ENCODE measurements at places on chromosomes 3 and 15.

GRCh38 chr15:52256930-52257733, 38.5 kb downstream of the MYO5C start:
- no peak for DNase-seq

GRCh38 chr15:59178151-59178695, 28.4 kb upstream of the LDHAL6B start:
- no peak for DNase-seq

DNA sequence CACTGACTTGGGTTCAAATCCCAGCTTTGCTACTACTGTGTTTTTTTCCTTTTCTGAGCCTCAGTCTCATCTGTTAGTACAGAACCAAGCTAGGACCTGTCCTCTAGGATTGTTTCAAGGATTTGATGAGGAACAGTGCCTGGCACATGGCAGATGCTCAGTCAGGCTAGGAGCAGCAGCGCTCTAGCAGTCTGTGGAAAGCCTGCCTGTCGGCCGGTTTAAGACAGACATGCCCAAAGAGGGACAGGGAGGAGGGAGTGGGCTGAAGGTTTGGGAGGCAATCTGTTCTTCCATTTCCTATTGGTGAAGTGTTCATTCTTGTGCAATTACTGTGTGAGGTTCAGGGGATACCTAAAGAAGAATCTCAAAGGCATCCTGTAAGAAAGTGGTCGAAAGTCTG, 35.1 kb upstream of the RGMA start:
- DNase-seq: no peak

GRCh38 chr15:83993591-83993990, 242.0 kb upstream of the GOLGA6L4 start:
- DNase-seq: no peak

GRCh38 chr3:115960799-115961198, 337.5 kb downstream of the GAP43 start:
- DNase-seq: no peak

DNA sequence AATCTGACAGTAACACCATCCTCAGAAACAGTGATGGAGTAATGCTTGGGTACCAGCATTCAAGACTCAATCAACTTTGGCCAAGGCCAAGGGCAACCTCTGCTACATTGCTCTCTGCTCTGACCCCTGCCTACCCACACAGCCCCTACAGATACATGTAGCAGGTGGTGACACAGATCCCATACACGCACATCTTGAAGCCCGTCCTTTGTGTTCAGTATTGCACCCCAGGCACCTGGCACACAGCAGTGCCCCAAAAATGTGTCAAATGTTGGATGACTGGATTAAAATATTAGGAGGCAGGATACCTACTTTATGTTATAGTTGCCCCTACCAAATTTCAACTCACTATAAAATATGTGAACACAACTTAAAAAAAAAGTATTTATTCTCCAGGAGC, 139.3 kb upstream of the ICE2 start:
- DNase-seq: no peak

DNA sequence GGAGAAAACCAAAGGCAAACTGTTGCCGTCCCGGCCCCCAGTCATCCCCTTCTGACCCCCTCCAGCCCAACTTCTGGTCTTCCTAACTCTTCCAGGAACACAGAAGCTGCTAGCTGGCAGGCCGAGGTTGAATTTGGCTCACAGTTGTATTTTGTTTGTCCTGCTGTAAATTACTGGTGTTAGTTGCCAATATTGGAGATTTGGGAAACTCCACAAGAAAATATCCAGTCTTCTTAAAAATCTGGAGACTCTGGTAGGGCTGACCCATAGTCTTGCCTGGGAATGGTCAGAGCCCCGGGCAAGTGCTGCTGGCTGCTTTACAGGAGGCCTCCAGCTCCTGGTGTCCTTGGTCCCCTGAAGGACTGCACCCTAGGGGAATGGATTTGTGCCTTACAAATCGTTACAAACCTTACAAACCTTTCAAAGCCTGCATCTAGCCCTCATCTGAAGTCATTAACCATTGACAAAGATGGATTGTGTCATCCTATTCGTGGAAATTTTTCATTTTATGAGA, 112.0 kb upstream of the MCTP2 start:
- DNase-seq: no peak

DNA sequence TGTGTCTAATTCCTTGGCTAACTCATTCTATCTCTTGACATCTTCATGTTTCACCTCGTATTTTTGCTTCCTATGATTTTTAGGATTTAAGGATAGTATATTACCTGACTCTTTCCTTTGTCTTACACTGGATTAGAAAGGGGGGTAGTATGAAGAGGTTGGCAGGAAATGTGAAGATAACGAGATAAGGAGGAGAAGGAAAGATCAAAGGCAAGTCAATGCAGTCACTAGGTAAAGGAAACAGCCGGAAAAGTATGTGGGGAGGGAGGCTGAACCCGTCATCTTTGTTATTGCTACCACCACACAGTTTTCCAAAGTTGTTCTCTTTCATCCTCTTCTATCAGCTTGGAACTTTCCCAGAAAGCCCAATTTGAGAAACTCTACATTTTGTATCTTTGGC, 90.6 kb downstream of the SLC9A9 start:
- no peak for DNase-seq

DNA sequence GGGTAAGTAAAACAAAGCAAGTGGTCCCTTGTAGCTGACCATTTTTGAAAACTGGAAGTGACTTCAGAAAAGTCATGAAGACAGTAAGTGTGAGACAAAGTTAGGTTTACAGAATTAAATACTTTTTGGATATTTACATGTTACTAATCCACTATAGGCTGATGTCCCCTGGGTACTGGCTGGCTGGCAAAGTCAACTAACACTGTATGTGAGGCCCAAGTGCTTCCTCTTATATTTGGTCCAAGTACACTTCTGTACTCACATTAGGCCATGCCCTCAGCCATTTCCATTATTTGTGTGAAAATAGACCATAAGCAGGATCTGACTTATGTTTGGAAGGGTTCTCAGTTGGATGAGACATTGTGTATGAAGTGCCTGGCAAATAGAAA, 5.5 kb upstream of the LEKR1 start:
- no peak for DNase-seq

DNA sequence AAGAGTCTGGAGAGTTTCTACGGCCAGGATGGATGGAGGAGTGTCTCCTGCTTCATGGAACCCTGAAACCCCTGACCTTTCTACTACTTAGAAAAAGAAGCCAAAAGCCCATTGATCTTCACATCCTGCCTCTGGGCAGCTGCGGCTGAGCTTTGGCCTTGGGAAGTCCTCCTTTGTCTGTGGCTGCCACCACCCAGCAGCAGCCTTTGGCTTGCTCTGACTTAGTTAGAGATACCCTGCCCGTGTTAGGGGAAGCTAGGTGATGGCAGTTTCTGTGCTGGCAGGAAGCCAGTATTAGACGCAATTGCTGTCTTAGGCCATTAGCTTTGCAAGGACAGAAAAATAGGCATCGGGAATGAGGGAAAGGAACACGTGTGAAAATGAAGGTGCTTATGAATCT, 18.8 kb downstream of the APH1B start:
- DNase-seq: no peak

Data from T1000 (cell line).